ENCODE measurements at places on chromosomes 7 and 10.

DNA sequence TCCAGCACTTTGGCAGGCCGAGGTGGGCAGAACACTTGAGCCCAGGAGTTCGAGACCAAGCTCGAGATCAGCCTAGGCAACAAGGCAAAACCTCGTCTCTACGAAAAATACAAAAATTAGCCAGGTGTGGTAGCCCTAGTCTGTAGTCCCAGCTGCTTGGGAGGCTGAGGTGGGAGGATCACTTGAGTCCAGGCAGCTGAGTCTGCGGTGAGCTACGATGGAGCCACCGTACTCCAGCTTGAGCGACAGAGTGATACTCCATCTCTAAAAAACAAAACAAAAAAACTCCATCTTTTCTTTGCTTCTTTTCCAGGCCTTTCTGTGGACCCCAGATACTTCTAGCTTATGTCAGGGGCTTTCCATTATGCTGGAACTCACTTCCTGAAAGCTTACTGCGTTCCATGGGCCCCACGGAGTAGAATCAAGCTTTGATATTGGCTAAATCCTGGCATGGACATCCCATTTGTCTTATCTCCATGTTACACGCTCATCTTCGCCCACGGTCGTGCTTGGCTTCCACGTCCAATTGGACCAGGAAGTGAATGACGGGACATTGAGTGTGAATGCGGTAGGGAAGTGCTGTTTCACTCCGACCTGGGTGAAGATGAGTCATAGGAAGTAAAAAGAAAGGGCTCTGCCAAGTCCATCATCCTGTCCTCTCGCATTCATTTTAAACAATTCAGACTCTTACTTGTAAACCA, 45.7 kb downstream of the FAM171A1 start:
- DNase-seq: no peak

GRCh38 chr10:33772370-33773252, 438.1 kb upstream of the NRP1 start:
- DNase-seq: no peak

DNA sequence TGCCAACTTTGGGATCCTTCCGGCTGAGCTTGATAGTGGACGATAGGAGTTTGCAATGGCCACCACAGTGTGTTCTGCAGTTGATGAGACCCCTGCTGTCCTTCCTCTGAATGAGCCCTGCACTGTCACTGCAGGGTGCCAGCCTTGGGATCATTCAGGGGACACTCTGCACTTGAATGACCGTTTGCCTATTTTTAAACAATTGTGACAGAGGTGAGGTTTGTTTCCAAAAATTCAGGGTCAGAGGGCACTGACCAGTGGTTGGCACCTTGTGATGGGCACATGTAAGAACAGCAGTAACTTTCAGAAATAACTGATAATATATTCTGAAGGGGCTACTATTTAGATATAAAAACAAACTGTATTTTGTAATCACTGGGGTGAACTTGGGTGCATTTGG, 48.5 kb upstream of the ADARB2 start:
- DNase-seq: no peak

- DNase-seq: no peak
Measured at GRCh38 chr10:58755340-58755610, 242.6 kb downstream of the BICC1 start.

- DNase-seq: no peak
Measured at GRCh38 chr7:8278183-8278582, 16.2 kb upstream of the ICA1 start.

GRCh38 chr10:60171436-60172013, 218.2 kb downstream of the ANK3 start:
- DNase-seq: no peak

DNA sequence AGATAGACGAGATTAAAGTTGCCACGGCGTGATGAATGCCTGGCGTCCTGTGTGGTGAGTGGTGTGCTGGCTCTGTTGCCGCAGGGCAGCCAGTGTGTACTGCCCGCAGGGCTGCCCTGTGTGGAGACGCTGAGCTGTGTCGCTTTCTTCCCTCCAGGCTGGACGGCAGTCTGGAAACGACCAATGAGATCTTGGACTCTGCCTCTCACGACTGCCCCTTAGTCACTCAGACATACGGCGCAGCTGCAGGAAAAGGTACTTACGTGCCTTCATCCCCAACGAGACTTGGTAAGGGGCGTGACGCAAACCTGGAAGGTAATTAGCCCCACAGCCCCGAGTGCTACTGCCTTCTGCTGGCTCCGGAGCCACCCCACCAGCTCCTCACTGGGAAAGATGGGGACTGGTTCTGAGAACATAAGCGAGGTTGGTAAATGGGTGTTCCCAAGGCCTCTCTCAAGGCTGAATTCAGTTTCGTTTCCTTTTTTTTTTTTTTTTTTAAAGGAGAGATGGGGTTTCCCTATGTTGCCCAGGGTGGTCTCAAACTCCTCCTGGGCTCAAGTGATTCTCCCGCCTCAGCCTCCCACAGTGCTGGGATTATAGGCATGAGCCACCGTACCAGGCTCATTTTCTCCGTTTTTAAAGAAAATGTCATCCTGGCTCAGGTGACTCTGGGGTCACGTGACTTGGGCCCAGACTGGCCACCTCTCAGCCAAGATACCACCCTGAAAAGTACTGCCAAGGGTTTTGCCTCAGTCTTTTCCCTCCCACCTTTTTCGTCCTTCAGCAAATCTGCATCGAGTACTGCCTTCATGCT, 39.6 kb downstream of the WIPI2 start:
- DNase-seq: no peak

GRCh38 chr10:107425931-107426553, 261.5 kb upstream of the SORCS1 start:
- DNase-seq: no peak

DNA sequence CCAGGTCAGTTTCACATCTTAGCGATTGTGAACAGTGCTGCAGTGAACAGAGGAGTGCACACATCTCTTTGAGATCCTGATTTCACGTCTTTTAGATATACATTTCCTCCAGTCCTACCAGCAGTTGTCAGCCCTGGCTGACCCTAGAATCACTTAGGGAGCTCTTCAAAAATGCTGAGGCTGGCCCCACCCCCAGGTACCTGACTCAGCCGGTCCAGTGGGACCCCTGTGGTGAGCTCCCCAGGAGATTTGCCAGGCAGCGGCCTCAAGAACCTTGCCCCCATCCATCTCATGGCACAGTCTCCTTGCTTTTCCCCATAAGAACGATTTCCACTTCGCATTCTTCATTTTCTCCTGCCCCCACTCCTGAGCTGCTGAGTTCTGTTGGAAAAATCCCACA, 45.5 kb downstream of the TEX36 start:
- no peak for DNase-seq

DNA sequence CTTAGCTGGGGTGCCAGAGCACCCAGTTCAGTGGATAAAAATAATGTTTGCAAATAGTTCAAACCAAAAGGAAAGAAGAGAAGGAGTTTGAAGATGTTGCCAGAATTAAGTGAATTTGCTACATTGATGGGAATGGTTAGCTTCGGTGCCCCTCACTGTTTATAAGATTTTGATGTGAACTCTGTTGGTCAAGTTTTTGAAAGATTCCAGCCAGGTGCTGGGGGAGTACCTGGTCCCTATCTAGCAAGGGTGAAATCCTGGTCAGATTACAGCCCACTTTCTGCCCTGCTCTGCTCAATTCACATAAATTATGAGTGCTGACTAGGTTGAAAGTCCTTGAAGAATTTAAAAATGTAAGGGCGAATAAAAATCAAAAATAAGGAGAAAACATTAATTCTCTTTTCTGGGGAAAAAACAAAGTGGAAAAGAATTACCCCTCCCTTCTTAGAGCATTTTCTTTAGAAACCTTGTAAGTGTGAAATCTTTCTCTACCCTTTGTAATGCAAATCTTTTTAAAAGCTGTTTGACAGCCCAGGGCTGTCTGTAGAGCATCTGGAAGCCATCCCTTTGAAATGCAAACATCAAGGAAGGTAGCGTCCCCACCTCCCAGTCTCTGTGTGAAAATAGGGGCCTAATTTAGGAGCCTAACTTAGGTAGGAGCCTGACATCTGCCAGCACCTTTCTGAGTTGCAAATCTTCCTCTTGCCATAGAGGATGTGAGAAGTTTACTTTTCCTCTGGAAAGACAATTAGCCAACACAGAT, 1.4 kb upstream of the GIMAP5 start:
- DNase-seq: no peak

DNA sequence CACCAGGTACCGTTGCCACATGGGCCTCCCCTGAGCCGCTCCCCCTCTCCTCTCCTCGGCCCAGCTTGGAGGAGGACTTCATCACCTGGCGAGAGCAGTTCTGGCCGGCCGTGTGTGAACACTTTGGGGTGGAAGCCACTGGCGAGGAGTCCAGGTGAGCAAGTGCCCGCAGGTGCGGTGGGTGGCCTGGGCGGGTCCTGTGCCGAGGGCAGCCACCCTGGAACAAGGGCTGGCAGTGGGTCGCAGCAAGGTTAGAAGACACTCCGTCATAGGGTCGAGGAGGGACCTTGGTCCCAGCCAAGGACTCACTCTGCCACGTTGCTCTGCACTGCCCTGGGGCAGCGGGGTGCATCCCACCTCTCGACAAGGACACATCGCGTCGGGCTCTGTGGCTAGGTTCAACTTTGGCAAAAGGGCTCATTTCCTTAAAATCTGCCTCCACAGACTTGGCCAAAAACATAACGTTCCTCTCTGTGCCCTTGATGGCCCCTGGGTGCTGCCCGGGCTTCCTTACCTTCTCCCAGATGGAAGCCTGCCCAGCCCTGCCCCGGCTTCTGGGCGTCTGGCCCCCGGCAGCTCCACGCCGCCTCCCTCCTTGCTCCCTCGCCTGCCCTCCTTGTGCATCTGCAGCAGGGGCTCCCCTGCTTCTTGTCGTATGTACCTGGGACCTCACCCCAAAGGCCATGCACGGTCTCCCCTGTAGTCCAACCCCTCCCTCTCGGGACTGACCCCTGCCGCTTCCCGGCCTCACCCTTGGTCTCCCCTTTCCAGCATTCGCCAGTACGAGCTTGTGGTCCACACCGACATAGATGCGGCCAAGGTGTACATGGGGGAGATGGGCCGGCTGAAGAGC, 12.7 kb downstream of the TMEM120A start:
- no peak for DNase-seq

GRCh38 chr10:127939786-127940330, 33.0 kb downstream of the PTPRE start:
- DNase-seq: no peak

DNA sequence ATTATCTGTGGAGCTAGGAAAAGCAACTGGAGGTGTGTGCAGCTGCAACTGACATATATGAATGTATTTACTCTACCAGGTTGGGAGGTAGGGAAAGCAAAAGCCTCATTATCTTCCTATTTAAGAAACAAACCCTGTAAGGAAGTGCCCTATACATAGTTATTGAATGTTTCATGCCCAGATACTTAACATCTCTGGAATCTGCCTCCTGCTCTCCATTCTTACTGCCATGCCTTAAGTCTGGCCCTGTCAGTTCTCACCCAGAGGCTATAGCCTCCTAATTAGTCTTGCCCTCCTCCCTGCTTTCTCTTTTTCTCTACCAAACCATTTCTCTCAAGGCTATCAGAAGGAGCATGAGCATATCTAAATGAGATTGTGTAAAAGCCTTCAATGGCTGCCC, 542.6 kb upstream of the LRRN3 start:
- no peak for DNase-seq

DNA sequence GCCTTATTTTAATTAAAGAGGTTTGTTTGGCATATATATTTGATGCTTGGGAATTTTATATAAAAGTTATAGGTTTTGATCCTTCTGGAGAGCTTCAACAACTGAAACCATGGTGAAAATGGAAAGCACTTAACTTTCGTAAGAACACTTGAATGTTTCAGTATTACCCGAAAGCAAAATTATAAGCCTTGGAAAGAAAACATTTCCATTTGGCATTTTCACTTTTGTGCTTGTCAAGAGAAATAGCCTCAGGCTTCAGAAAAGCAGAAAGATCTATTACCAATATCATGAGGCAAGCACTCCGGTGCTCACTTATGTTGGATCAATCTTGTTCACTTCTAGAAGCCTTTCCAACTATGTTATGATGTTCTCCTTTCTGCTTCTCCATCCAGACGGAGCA, 256.0 kb downstream of the TRIL start:
- no peak for DNase-seq

GRCh38 chr10:97628228-97628627, 5.1 kb downstream of the MORN4 start:
- DNase-seq: no peak

DNA sequence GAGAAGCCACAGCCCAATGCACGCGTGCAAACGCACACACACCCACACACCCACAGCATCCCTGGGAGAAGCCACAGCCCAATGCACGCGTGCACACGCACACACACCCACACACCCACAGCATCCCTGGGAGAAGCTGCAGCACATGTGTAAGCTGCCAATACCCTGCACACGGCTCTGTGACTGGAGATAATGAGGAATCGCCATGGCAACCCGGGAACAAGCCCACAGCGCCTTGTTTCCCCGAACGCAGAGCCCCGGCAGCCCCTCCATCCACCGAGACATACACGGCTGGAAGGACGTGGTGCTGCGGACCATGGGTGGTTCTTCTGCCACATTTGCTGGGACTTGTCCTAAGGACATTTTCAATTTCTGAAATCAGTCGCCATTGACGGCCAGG, 221.3 kb downstream of the PTPRN2 start:
- no peak for DNase-seq

DNA sequence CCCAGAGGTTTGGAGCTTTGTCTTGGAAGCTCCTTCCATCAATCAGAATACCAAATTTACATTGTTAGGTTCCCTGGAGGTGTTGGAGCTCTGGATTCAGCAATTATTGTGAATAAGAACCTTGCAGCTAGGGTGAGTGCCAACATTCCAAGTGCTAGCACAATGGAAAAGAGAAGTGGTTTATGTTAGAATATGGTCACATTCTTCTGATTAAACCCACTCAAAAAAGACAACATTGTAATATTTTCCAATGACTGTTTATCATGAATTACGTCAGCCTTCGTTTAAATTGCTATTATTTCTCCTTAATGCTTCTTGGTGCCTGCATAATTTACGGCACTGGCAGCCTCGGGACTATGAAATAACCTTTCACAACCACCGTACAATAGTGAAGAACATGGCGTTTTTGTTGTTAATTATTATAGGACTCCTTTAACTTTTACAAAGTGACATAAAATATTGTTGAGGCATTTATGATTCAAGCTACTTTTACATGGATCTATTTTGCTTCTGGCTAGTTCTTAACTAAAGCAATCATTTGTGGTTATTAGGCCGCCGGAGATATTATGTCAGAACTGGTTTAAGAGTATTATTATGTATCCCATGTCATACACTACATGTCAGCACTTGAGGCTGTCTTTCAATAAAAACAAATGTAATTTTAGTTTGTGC, 117.7 kb downstream of the ARID5B start:
- DNase-seq: no peak

GRCh38 chr10:11131112-11131639, 113.5 kb downstream of the CELF2 start:
- no peak for DNase-seq

DNA sequence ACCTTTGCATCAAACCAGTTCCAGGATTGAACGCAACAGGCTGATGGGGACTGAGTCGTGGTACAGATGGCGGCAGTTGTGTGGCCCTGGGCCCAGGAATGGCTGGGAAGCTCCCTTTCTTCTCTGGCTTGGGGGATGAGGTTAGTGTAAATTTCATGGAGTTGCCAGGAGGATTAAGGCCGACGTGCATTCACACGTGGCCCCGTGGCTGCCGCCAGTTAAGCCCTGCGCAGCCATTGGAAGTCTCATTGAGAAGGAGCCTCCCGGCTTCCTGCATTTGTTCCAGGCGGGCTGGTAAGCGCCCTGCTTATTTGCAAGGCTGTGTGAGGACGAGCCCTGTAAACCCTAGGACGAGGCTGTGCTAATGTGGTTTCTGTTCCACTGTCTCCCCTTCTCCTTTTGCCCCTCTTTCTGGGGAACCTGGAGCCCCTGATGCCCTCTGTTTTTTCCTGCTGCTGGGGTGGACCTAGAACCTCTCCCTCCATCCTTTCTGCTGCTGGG, 174.7 kb upstream of the TNRC18 start:
- no peak for DNase-seq

- no peak for DNase-seq
Measured at GRCh38 chr10:1365540-1366321, 309.5 kb downstream of the WDR37 start.

Data from stimulated activated naive CD4-positive, alpha-beta T cell (primary cell).